ENCODE measurements at places on chromosomes 5 and 9.
A peak's percentile ranks its signal among the peaks of the same experiment; 100 is the strongest.

DNA sequence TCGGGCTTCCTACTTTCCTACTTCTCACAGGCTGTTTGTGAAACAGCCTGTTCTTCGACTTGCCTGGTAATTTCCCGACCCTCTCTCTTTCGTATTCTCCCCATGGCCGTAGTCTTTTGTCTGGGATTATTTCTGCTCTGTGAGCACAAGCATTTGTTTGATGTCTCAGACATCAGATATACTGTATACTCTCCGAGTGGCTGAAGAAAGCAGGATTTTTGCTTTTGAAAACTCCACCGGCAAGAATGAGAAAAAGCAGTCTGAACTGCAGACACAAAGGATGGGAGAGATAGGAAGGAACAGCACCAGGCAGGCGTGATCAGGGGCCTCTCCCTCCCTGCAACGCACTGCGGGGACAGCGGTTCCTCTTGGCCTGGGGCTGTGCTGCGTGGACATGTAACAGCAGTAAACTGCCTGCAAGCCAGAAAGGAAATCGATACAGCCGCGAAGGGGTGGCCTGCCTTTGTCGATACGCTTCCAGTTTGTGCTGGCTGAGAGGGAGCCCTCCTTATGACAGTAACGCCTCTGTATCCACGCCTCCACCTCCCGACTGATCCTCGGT, 313.9 kb upstream of the TLE4 start:
- DNase-seq, result peak; percentile 27

GRCh38 chr5:68727931-68728330, 365.9 kb upstream of the SLC30A5 start:
- DNase-seq, result no peak

GRCh38 chr5:161373345-161373707, 173.2 kb downstream of the GABRB2 start:
- no peak for DNase-seq

DNA sequence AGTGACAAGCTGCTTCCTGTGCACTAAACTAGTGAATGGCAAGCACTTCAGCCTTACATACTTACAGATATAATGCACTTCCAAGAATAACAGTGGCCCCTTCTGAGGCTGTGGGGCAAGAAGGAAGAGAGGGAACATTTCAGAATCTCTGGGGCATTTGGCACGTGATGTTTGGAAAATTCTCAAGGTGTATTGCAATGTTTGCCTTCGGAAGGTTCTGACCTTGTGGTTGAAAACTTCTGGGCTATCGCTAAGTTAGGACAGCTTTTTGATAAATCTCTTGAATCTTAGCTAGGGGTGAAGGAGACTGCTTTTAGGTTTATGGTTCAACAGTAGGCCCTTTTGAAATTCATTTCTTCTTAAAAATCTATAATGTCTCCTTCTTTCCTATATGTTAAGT, 7.1 kb upstream of the FGF10 start:
- no peak for DNase-seq

- no peak for DNase-seq
Observed at GRCh38 chr9:89375191-89375760, 57.0 kb downstream of the SECISBP2 start.
